ENCODE measurements at places on chromosomes 11 and 22.

- no peak for DNase-seq
Measured at GRCh38 chr11:74265256-74265655, 46.2 kb downstream of the P4HA3 start.

- DNase-seq = no peak
Measured at GRCh38 chr11:105592035-105592434, 17.8 kb upstream of the GRIA4 start.

GRCh38 chr11:79926707-79927106, 485.9 kb upstream of the TENM4 start:
- no peak for DNase-seq

GRCh38 chr11:130634186-130634585, 185.7 kb downstream of the ADAMTS15 start:
- DNase-seq = no peak

DNA sequence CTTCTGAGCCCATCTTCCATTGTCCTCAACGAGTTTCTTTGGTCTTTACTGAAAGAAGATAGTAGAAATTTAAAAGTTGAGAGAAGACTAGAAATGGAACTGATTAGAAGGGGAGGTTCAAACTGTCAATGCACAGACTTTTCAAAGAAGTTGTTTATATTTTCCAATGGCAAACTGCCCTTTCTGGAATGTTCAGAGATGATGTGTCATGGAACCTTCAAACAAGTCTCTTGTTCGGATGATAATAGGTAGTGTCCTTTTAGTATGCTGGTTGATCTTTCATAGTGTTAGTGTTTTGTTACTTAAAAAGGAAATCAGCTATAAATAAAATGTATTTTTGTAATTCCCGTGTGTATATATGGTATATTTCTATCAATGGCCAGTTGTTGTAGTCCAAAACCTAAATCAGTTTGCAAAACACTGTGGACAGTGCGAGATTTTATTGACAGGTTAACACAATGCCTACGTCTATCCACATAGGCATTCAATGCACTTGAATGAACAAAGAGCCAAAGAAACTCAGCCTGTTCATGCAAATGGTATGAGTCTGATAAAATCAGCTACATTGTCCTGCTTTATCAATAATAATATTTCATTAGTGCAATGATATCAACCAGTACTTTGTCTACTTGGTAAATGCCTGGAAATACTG, 30.9 kb downstream of the C11orf91 start:
- DNase-seq = no peak

GRCh38 chr11:62933285-62933684, 12.1 kb upstream of the CHRM1 start:
- DNase-seq = no peak

- no peak for DNase-seq
Measured at GRCh38 chr11:108599978-108600377, 6.4 kb upstream of the EXPH5 start.

DNA sequence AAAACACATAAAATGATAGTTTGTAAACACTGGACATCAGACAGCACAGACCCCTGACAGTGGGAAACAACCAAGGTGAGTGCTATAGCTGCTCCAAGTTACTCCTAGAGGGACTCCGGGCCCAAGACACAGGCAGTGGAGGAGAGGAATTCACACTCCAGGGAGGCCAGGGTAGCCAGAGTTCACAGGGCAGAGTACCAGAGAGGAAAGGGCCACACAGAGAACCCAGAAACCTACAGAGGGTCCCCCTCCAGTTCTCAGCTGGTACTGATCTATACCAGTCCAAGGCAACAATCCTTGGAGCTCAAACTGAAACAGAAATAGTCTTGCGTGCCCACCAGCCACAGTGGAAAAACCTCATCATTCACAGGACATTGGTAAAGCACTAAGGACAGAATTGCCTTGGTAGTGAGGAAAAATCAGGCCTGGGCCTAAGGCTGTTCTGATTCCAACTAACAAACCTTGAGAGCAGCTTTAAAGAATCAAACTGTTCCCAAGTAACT, 7.6 kb downstream of the VPS37C start:
- DNase-seq = no peak

GRCh38 chr11:14253840-14254239, 105.1 kb downstream of the RRAS2 start:
- DNase-seq = no peak

DNA sequence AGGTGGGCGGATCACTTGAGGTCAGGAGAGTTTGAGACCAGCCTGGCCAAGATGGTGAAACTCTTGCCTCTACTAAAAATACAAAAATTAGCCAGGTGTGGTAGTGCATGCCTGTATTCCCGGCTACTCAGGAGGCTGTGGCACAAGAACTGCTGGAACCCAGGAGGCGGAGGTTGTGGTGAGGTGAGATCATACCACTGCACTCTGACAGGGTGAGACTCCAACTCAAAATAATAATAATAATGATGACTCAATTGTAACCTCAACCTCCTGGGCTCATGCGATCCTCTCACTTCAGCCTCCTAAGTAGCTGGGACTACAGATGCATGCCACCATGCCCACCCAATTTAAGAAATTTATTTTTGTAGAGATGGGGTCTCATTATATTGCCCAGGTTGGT, 15.6 kb upstream of the CHRNA10 start:
- no peak for DNase-seq

DNA sequence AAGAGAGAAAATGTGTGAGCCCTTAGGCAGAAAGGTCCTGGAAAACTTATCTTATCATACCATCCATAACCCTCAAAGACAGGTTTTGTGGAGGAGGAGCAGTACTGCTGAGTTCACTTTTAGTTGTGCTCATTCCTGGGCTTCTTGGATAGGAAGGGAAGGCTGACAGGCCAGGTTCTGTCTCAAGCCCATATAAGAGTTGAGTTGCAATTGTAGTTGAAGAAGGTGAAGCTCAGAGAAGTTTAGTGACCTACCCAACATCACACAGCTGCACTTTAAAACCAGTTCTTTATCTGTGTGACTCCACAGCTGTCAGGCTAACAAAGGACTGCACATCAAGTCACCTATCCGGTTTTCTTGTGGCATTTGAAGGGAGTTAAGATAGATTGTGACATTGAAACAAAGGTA, 13.0 kb downstream of the TEAD1 start:
- DNase-seq = no peak

- no peak for DNase-seq
Measured at GRCh38 chr11:73320763-73321603, 12.9 kb downstream of the ARHGEF17 start.

GRCh38 chr22:32325811-32326237, 31.8 kb upstream of the RFPL3 start:
- DNase-seq = no peak

- DNase-seq = no peak
Measured at GRCh38 chr11:75524665-75525432, 892 bp downstream of the GDPD5 start.

DNA sequence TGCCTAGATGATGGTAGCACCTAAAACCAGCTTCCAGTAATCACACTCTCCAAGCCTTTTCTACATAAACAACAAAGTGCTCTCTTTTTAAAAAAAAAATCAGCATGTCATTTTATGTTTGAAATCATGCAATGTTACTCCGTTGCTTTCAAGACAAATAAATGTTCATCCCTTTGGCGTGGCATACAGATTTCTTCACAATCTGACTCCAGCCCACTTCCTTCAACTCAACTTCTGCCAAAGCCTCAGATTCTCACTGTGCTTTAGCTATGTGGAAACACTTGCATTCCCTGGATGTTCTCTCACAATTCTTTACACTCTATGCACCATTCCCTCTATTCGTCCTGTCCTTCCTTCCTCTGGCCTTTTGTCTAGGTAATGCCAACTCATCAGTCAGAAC, 206.3 kb upstream of the BLID start:
- DNase-seq = no peak

- no peak for DNase-seq
Measured at GRCh38 chr11:26583550-26583949, 11.5 kb upstream of the MUC15 start.

GRCh38 chr22:43624144-43624998, 187.7 kb downstream of the EFCAB6 start:
- DNase-seq = no peak

DNA sequence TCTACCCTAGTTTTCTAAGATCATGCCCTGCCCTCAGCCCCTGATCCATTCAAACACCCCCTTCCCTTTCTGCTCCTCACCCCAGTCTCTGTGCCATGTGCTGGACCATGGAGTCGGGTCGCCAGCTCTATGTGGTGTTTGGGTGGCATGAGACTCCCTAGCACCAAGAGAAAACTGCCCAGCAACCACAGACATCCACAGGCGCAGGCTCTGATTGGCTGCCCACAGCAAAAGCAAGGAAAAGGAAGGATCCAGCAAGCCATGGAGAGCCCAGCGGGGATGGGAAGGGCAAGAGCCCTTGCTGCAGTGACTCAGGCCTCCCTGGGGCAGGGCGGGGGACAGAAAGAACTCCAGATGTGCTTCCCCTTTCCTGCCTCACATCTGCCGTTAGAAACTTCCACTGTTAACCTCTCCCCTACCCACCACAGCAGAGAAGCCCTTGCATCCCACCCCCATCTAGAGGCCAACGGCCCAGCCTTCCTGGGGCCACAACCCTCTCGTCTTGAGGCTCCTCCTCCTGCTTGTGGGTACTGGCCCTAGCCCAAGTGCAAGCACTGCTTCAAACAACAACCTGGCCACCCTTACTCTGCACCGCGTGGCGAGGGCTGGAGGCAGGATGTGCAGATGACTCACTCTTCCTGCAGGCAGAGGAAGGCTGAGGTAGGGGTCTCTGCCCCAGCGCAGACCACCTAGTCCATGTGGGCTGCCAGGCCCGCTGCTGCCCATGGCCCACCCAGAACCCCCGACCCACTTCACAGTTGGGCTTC, 9.7 kb upstream of the AHNAK start:
- DNase-seq = peak; percentile 71

DNA sequence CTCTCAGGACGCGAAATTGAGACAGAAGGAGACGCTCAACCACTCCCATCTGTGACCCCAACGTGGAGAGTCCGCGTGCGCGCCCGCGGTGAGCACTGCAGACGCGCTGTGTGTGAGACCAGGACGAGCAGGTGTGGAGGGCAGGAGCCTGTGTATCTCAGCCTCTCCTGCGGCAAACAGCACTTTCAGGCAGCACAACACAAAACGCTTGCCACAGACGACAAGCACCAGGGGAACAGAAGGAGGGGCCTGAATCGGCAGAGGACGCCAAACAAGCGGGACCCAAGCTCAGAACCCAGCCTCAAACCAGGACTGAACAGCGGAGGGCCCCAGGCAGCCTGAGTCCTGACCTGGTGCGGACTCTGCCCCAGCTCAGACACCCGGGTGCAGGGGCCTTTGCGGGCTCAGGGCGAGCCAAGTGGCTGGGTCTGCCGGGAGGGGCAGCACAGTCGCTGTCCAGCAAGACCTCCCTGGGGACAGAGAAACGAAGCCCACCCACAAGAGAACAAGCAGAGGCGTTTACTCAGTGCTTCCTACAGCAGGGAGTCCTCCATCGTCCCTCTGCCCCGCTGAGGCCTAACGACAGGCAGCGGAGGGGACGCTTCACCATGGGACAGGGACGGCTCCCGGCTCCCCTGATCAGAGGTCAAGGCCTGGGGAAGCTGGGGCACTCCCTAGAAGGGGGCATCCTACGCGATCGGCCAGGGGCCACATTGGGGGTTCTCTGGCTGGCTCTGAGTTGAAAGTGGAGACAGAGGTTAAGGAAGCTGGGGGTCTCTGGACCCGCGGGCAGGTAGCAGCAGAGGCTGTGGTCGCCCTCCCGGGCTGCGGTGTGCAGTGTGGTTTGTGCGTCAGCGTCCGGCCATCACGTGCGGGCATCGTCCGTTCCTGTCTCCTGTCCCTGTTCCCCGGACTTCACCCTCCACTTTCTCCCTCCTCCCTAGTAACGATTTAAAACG, 560.8 kb downstream of the BRD1 start:
- DNase-seq = no peak

- no peak for DNase-seq
Measured at GRCh38 chr11:19736831-19737230, 24.2 kb downstream of the NAV2 start.

GRCh38 chr22:23408321-23408720, 171.8 kb downstream of the IGLL1 start:
- DNase-seq = no peak

DNA sequence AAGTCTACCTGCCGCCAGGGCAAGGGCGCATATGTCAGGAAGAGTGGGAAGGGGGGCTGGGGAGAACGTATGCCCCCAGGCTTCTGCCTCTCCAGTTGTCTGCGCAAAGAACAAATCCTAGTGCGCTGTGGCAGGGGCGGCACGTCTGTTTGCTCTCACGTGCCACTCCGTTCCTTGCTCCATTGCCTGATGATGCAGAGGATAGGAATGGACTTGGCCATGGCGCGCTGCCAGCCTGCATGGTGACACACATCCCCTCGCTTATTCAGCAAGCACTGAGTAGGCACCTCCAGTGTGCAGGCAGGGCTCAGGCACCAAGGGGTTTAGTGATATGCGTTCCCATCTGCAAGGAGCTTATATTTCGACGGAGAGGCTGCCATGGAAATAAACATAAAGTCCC, 45.4 kb upstream of the SLC22A12 start:
- no peak for DNase-seq

- DNase-seq = no peak
Measured at GRCh38 chr11:89267660-89268302, 90.1 kb downstream of the TYR start.

- DNase-seq = no peak
Measured at GRCh38 chr22:49770547-49771265, 57.0 kb downstream of the BRD1 start.

GRCh38 chr22:42717197-42717928, 3.3 kb downstream of the A4GALT start:
- no peak for DNase-seq

DNA sequence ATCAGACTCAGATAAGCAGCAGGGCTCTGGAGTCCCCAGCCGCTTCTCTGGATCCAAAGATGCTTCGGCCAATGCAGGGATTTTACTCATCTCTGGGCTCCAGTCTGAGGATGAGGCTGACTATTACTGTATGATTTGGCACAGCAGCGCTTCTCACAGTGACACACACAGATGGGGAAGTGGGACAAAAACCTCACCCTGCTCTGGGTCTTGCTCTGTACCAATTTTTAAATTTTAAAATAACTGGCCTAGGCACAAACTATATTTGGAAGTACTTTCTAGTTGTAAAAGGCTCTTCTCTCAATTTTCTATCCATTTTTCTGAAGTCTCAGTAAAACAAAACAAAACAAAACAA, 131.7 kb downstream of the VPREB1 start:
- DNase-seq = no peak

- DNase-seq = no peak
Measured at GRCh38 chr11:45176996-45177395, 30.6 kb downstream of the PRDM11 start.

GRCh38 chr11:69642913-69643632, 2.1 kb downstream of the CCND1 start:
- DNase-seq = peak; percentile 44

- DNase-seq = no peak
Measured at GRCh38 chr22:17481424-17481823, 81.9 kb upstream of the SLC25A18 start.

GRCh38 chr11:110470716-110471115, 41.0 kb downstream of the FDX1 start:
- DNase-seq = no peak

GRCh38 chr22:49368976-49369725, 458.5 kb downstream of the BRD1 start:
- DNase-seq = no peak

- DNase-seq = no peak
Measured at GRCh38 chr11:8227156-8228152, 36.2 kb downstream of the LMO1 start.

- no peak for DNase-seq
Measured at GRCh38 chr11:96681019-96681716, 291.4 kb downstream of the JRKL start.

- no peak for DNase-seq
Measured at GRCh38 chr22:24450610-24451009, 23.2 kb downstream of the ADORA2A start.

- DNase-seq = no peak
Measured at GRCh38 chr22:27111796-27112672, 454.6 kb downstream of the MIAT start.

GRCh38 chr11:18722293-18722637, 3.7 kb downstream of the IGSF22 start:
- DNase-seq = no peak

Data from stimulated activated CD8-positive, alpha-beta memory T cell treated with anti-CD3 and anti-CD28 coated beads, Interleukin-4, amount 100 ng/mL, for 1 hour (primary cell).